Activated CD8-positive, alpha-beta T cell treated with anti-CD3 and anti-CD28 coated beads for 36 hours (primary cell): ENCODE measurements at places on chromosomes 3 and 15. TPM values are rescaled to one million over a fixed set of nuclear protein-coding genes. Genes with fewer than 3 reads are reported as not detected.

The C15orf62 gene
- total RNA-seq = 0.63 TPM

The C2CD4A gene
- total RNA-seq = 1.0 TPM

The SLC22A14 gene
- total RNA-seq = not detected

The ERICH6 gene
- not detected for total RNA-seq

The ANKRD34C gene
- not detected for total RNA-seq

The TRIM42 gene
- total RNA-seq = not detected

The SH2D7 gene
- not detected for total RNA-seq

The LMOD3 gene
- total RNA-seq = not detected

The MKRN2 gene
- total RNA-seq = 28.2 TPM

The TTLL13 gene
- 0.20 TPM for total RNA-seq

The OCA2 gene
- not detected for total RNA-seq

The EPHA6 gene
- total RNA-seq = not detected

The ASB14 gene
- not detected for total RNA-seq
